ENCODE measurements at places on chromosomes 3 and 15.
A peak's percentile ranks its signal among the peaks of the same experiment; 100 is the strongest.

- DNase-seq: no peak
Observed at GRCh38 chr3:64138046-64138445, 87.2 kb downstream of the PRICKLE2 start.

- peak; percentile 68 for DNase-seq
Observed at GRCh38 chr3:183291497-183292031, 38.5 kb downstream of the B3GNT5 start.

- no peak for DNase-seq
Observed at GRCh38 chr15:88628018-88628654, 7.0 kb downstream of the AEN start.

DNA sequence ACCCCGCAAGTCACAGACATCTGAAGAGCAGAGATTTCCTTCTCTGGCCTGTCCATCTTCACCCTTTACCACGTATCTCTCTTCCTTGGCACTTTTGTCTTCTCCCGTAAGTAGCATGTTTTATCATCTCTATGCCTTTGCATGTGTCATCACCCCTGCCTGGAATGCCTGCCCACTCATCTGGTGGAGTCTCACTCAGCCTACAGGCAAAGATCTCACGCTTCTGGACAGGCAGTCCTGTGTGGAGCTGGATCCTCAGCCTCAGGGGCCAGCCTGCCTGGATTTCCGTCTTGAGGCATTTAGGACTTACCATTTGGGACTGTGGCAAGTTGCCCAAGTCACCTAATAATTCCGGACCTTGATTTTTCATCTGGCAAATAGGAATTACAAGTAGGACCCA lies 114.3 kb upstream of the CACNA2D3 start:
- no peak for DNase-seq

DNA sequence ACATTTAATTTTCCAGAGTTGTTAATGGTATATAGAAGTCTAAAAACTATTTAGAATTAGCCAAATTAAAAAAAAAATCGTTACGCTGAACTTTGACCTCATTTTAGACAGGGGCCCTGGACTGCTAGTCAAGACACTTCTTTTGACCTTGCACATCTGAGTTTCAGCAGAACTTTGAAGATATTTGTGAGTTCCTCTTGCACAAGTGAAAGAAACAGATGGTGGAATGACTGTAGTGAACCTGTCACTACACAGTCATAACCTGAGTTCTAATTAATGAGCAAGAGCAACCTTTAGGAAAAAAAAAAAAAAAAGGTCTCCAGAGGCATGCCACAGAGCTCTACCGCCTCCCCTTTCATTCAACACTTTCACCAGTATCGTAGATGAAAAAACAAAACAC lies 5.3 kb downstream of the MYO5C start:
- no peak for DNase-seq

- DNase-seq: no peak
Observed at GRCh38 chr15:75727851-75728715, 15.4 kb upstream of the CSPG4 start.

GRCh38 chr15:71811036-71811736 lies 832 bp downstream of the NR2E3 start:
- no peak for DNase-seq

DNA sequence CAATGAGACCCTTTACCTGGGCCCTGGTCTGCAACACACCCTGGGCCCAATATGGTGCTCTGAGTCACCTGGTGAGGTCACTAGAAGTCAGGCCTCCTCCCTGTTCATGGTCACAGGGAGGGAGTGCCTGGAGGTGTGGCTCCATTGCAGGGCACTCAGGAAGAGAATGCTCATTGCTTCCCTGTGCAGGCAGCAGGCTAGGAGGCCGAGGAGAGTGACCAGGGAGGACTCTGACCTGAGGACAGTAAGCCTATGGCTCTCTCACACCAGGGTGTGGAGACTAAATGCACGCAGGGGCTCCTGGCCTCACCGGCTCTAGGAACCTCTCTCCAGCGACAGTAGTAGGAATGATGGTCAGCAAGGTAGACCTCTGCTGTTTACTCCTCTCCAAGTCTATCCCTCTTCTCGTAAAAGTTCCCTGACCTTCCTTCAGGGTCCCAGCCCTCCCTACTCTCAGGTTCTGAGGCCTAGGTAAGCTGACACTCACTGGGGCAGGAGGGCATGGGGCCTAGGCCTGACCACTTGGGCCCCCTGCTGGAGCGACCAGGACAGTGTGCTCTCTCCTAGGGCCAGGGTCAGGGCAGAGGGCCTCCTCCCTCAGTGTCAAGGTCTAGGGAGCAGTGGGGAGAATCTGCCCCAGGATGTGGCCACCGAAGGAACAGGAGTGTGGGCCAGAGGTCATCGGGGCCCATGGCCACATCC lies 9.6 kb upstream of the SLCO2A1 start:
- DNase-seq: no peak

DNA sequence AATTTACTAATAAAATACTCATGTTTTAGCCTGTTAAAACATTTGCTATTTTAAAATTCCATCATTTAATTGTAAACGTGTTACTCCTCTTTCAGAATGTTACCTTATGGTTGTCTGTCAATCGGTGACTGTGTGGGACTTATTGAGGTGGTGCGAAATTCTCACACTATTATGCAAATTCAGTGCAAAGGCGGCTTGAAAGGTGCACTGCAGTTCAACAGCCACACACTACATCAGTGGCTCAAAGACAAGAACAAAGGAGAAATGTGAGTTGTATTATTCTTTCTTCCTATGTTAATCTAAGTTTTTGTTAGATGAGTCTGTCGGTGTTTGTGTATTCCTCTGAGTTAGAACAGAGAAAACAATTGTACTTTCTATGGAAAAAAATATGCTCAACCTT lies 21.7 kb downstream of the KCNMB3 start:
- DNase-seq: no peak

DNA sequence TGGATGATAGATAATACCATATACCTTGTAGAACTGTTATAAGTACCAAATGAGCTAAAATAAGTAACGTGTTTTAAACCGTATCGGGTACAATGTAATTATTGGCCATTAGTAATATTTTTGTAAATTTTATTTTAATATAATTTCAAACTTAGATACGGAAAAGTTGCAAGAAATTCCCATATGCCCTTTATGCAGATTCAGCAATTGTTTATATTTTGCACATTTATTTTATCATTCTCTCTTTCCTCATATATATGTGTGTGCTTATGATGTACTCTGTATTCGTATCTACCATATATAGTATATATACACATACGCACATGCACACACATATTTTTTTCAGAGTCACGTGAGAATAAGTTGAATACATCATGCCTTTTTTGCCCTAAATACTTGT lies 38.5 kb downstream of the EXOG start:
- DNase-seq: no peak

DNA sequence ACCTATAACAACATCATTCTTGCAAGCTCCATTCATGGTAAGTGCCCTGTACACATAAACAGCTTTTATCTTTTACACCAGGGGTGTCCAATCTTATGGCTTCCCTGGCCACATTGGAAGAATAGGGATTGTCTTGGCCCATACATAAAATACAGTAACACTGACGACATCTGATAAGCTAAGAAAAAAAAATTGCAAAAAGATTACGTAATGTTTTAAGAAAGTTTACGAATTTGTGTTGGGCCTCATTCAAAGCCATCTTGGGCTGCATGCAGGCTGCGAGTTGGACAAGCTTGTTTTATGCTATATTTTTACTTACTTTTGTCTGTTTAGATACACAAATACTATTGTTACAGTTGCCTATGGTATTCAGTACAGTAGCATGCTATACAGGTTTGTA lies 31.6 kb downstream of the ZNF654 start:
- no peak for DNase-seq

Measured in fibroblast of skin of left biceps (primary cell).